ENCODE measurements at places on chromosomes 7 and 10.

GRCh38 chr10:14374745-14375445 lies 44.2 kb upstream of the FRMD4A start:
- no peak for DNase-seq

GRCh38 chr7:108719631-108720030 lies 150.0 kb downstream of the DNAJB9 start:
- DNase-seq = no peak

GRCh38 chr10:93288679-93289634 lies 193.2 kb downstream of the MYOF start:
- peak; percentile 60 for DNase-seq

- peak; percentile 19 for DNase-seq
These were observed 535 bp downstream of the ASAH2B start for GRCh38 chr10:50740293-50740648.

- DNase-seq = no peak
These were observed 234.2 kb downstream of the WDR11 start for GRCh38 chr10:121085367-121085766.

DNA sequence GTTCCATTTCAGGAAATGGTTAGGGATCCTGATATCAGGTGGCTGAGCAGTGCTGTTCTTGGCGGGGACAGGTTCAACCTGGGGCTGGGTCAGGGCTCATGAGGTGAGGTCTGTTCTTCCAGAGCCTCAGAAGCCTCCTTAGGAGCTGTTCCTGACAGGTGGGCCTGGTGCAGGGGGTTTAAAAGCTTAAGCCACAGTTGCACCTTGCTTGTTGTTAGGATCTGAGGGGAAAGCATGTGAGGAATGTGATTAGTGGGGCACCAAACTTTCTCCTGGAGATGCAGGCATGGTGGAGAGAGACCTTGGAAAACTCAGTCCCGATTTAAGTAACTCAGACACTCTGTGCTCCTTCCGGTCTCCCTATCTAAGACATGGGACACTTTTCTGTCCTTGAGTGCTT lies 18.7 kb upstream of the CRHR2 start:
- no peak for DNase-seq

DNA sequence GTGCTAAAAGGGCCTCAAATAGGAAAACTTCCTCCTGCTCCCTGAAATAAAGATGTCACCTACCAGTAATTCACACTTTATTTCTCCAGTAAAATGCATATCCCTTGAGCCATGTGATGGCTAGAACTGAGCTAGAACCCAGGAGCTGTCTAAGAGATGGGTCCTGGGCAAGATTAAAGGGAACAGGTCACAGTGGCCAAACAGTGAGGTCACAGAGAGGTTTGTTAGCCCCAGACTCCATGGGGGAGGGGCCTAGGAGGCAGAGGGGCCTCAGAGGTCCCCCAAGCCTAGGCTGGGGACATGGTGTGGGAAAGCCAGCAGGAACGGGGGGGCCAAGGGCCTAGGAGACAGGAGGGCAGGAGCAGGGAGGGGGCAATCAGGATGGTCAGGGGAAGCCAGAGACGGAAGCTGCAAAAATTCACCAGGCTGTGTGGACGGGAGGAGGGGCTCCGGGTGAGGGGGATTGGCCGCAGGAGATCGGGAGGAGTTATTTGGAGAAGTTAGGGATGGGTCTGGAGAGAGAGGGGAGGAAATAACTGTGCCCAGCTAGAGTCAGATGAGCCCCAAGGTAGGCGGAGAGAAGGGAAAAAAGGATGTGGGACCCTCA lies 3.3 kb downstream of the FBXO24 start:
- no peak for DNase-seq

- DNase-seq = no peak
These were observed 44.3 kb upstream of the KLHL7 start for GRCh38 chr7:23061327-23061726.

GRCh38 chr10:87837445-87837844 lies 19.4 kb upstream of the ATAD1 start:
- DNase-seq = no peak

DNA sequence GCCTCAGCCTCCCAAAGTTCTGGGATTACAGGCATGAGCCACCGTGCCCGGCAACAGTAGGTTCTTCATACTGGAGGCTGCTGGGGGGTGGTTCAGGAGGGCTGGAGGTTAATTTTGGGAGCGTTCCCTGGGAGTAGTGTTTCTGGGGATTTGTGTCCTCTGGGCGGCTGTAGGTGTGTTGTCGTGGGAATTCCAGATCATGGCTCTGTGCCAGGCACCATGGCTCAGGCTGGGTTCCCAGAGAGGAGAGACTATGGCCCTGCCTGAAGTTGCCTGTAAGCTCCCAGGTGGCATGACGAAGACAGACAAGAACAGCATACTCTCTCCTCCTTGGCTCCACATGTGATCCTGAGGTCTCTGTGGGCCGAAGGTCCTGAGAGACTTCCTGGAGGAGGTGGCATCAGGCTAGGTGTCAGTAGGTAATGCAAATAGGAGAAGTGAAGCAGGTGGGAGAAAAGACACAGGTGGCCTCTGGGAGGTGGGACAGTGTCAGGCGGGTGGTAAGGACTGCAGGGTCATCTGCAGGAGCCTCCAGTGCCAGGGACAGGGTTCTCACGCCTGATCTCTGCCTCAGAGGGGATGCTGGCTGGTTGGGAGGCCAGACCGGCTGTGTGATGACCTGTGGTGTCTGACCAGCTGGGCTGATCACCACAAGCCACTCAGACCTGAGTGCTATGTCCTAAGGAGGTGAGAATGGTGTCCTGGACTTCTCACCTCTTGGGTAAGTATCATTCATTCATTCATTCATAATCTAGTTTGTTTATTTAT lies 18.7 kb downstream of the CLIP2 start:
- no peak for DNase-seq

DNA sequence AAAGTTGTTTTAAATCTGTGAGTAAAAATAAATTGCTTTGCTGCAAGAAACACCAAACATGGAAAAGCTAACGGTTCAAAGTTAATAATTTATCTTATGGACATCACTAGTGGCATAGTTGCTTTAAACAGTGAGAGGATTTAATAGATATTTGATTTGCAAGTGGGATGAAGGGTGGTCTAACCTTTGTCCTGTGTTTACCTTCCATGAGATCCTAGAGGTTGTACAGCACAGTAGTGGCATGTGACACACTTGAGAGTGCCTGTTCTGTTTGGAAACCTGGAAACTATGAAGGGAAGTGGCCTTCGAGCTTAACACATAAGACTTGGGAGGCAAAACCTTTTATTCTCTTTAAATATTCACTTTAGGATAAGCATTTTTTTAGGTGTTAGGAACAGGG lies 16.0 kb downstream of the EGFR start:
- no peak for DNase-seq

DNA sequence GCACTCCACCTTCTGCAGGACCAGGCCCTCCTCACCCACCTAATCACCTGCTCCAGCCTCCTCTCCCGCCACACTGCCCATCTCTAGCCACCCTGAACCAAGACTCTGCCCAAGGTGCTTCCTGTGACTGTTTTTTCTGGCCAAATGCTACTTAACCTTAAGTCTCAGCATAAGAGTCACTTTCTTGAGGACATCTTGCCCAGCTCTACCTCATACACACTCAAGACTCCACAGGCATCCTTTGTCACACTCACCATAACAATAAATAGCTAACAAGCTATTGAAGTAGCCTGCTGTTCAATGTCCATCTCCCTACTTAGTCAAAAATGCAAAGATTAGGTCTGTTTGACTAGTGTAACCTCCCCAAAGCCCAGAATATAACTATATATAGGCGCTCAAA lies 455.4 kb upstream of the NFE2L3 start:
- DNase-seq = no peak

- no peak for DNase-seq
These were observed 6.5 kb downstream of the CHAT start for GRCh38 chr10:49620286-49620810.

DNA sequence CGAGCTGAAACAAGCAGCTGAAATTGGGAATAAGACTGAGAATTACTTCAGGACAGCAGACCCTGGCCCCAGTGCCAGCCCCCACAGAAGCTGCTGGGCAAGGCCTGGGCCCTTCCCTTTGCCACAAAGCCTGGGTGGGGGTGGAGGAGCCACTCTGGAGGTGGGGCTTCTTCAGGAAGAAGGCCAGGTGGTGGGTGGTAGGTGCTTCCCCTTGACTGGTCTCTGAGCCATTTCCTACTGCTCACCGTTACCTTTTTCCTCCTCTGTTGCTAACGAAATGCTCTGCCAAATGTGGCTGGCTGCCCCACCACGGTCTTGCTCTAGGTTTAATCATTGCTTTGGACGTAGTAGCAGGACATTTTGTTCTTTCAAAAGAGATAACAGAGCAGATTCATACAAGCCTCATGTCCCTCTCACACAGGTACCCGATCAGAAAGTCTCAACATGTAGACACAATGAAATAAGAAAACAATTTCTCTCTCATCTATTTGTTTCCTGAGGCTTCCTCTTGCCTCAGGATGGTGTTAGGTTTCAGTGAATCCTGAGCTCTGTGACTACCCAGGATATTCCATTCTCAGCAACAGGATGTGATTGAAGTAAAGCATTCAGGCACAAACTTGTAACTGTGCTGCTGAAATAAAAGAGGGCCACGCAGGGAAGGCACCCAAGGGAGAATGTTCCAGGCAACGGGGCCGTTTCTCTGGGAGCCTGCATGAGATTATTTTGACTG lies 66.5 kb downstream of the WDR11 start:
- no peak for DNase-seq

GRCh38 chr10:4426866-4427265 lies 399.1 kb upstream of the AKR1E2 start:
- no peak for DNase-seq

DNA sequence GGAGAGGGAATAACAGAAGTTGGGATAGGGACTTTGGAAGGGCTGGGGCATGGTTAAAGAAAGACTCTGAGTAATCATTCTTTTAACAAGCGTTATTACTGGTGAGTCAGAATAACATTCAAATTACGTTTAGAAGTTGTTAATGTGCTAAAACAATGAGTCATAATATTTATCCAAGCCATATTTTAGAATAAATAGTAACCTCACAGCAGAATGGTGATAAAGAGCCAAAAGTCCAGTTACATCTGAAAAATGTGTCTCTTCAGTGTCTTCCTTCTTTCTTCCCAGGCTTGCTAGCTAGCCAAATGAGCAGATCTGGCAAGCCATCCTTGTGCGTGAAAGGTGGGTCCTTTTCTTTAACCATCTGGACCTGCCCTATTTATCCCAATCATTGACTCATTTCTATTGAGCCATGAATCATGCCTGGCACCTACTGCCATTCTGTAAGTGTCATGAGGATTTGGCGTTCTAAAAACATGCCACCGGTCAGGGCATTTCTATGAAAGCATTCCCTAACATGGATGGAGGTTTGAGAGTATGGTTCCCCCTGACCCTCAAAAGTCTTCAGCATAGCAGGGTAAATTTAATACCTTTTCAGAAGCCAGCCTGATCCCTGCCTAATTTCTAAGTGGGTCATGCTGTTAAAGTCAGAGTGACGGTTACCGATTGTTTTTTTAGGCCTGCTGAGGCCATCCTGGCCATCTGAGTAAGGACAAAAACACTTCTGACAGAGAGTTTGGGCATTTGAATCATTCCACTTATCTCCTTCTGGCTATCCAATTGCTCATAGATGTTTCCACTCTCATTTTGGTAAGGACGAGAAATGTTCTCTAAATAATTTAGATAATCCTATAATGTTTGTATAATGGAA lies 26.9 kb downstream of the MYPN start:
- peak; percentile 72 for DNase-seq

GRCh38 chr10:132679640-132680039 lies 106.3 kb downstream of the NKX6-2 start:
- DNase-seq = no peak

DNA sequence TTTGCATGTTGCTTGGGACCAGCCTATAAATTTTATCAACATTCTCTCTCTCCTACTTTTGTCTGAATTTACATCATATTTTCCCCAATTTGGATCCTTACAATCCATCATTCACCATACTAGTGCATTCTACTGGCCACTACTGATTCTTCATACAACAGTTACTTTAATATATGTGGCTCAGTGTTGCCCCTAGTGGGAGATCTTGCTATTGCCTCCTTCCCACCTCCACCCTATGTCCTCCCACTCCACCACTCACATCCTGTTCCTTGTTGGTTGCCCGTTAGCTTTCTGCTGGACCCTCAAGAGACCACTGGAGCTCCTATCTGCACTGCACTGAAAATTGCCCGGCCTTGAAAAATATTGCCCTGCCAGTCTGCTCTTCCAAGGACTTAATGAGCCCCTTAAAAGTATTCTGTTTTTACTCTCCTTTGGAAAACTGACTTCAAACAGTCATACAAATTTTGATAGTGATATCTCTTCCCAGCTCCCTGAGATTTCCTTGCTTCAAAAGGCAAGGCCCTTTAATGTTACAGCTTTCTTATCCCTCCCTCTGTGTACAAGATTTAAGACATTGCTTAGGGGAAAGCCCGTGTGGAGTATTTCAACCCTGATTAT lies 243.2 kb upstream of the TMEM229A start:
- DNase-seq = no peak

DNA sequence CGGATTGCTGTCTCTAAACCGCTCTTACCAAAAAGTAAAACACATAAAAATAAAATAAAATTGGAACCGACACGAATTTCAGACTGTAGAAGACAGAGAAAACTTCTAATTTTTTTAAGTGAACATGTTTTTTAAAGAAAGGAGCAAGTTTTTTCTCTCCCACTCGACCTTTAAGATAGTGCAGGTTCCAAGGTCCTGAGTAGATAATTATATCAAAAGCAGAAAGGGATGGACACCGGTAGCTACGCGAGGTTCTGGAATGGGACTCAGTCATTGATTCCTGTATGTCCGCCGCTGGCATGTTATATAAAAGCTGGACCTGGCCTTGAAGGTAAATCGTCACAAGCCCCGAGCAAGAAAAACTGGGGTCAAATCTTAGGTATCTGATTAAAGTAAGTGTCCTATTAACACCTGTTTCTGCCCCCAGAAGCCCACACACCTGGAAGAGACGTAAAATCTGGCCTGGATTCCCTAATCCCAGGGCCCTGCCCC lies 462 bp upstream of the CISD1 start:
- DNase-seq = peak; percentile 70

Data from amniotic stem cell (primary cell).